Caco-2 (cell line): ENCODE measurements at places on chromosomes 12 and 14. TPM values are rescaled to one million over a fixed set of nuclear protein-coding genes. Genes with fewer than 3 reads are reported as not detected.

- peak; percentile 93 for DNase-seq
Observed at GRCh38 chr12:113245695-113246477, 24.6 kb downstream of the TPCN1 start.

KRT78 gene
- not detected in 2 replicates for total RNA-seq

DNA sequence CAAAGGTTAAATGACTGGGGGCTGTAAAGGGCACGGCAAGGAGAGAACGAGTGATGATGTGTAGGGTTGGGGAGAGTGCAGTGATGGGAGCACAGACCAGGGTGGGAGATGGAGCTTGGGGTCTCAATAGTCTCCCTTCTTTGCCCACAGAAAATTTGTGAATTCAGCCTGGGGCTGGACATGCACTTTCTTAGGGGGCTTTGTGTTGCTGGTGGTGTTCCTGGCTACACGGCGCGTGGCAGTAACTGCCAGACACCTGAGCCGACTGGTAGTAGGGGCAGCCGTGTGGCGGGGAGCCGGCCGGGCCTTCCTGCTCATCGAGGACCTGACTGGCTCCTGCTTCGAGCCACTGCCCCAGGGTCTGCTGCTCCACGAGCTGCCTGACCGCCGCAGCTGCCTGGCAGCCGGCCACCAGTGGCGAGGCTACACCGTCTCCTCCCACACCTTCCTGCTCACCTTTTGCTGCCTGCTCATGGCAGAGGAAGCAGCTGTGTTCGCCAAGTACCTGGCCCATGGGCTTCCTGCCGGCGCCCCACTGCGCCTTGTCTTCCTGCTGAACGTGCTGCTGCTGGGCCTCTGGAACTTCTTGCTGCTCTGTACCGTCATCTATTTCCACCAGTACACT, 1.7 kb downstream of the FITM1 start:
- no peak for DNase-seq

GRCh38 chr12:9221483-9221882, 13.3 kb upstream of the PZP start:
- DNase-seq = no peak

DNA sequence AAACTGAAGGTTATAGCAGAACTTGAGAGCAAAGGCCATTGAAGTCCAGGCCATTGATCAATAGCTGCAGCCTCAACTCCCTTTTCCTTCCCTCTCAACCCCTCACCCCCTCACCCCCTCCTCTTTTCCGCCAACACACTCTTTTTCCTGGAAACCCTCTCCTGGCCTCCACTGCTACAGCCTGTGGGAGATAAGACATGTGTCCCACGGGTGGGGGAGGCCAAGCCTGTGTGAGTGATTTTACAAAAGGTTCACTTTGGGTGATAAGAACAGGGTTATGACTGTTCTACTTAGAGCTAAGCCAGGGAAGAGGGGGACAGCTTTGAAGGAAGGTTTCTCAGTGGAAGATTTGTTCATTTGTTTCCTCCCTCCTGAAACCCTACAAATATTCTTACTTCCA, 9.2 kb upstream of the FGF23 start:
- no peak for DNase-seq

GRCh38 chr14:104599446-104599845, 5.1 kb downstream of the TMEM179 start:
- no peak for DNase-seq
